KBM-7 (cell line): ENCODE measurements at places on chromosomes 2 and 18.

DNA sequence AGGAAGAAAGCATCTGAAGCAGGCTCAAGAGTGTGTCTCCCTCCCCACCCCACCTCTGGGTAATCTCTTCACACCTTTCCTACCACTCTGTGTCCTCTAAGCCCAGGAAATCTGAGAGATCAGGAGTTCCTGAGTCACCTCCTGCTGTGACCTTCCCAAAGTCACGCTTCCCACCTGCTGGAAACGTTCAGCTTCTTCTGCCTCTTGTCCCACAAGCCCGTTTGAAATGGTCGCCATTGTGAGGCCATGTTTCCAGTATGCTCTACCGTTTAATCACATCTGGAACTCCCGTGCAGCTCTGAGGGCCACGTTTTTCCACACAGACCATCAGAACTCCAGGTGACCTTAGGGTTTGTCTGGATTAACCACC is 25.9 kb downstream of the GREB1 start:
- no peak for DNase-seq

GRCh38 chr2:1591461-1591770 is 152.9 kb downstream of the PXDN start:
- no peak for DNase-seq

GRCh38 chr2:54714996-54715395 is 8.5 kb upstream of the EML6 start:
- DNase-seq = no peak

DNA sequence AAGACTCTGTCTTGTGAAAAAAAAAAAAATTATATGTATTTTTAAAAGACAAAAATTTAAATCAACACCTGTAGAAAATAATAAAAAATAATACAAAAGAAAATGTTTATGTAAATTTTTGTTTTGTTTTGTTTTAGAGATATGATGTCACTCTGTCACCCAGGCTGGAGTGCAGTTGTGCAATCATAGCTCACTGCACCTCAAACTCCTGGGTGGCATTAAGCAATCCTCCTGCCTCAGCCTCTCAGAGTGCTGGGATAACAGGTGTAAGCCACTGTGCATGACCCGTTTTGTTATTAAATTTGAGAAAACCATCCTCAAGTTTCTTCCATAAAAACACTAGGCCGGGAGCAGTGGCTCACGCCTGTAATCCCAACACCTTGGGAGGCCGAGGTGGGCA is 56.2 kb upstream of the B3GNT7 start:
- no peak for DNase-seq

GRCh38 chr2:37637190-37637860 is 34.1 kb downstream of the CDC42EP3 start:
- DNase-seq = peak; percentile 34

- peak; percentile 28 for DNase-seq
Observed at GRCh38 chr2:84906108-84906899, 848 bp downstream of the TMSB10 start.

- no peak for DNase-seq
Observed at GRCh38 chr2:102144128-102144527, 1.6 kb downstream of the IL1R1 start.

DNA sequence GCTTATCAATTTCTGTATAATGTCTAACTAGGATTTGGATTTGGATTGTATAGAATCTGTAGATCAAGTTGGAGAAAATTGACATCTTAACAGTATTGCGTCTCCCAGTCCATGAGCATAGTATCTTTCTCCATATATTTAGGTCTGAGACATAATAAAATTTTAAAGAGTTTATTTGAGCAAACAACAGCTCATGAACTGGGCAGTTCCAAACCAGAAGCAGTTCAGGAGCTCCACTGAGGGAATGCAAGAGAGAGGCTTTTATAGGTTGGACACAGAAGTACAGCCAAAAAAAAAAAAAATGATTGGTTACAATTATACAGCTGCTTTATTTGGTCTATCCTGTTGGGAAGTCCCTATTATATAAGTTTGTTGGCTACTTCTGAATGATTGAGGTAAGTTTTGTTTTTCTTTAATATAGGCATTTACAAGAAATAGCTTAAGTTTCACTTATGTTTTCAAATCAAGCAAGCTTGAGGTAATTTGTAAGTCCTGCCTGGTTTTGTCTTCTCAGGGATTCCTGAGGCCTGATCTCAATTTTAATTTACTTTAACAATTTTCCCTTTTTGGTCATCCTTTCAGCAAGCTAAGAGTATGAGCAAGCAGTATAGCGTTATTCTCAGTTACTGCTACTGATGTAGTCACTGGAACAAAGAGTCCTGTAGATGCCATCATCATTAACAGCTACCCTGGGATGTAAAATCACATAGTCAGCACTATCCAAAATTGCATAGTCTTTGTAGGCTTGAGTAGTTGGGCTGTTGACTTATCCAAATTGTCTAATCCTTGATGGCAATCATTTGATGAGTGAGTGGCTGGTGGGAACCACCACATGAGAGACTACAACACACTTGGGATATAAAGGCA is 27.5 kb upstream of the RUFY4 start:
- DNase-seq = no peak

DNA sequence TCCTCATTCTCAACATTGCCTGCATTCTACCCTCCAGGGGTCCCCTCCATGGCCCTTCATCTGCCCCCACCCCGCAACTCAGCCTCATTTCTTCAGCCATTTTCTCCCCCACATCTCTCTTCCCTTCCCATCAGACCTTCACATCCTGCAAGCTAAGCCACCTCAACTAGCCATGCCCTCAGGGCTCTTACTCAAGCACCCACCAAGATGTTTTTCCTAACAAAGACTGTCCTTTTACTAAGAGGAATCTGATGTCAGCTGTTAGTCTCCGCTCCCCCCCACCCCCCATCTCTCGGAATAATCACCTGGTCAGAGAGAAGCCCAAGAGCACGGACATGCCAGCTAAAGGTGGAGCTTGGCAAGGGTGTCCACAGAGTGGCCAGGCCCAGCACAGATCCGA is 4.7 kb upstream of the CAPN10 start:
- DNase-seq = no peak

DNA sequence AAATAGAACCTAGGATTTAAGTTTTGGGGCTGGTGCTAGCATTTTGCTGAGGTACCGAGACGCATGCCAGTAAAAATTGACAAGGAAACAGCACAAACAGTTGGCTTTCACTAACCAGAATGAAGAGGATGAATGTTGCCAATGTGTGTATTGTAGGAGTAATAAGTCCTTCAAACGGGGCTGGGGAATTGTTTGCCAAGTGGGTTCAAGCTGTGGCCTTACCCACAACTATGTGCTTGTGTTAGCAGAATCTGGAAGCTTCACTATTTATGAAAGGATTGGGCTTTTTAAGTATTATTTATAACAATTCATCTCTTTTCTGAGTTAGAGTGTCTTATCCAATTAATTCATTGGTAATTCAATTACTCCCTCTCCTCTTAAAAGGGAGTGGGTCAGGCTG is 15.0 kb upstream of the KIF5C start:
- no peak for DNase-seq

GRCh38 chr2:177393203-177393755 is 706 bp downstream of the AGPS start:
- DNase-seq = no peak

DNA sequence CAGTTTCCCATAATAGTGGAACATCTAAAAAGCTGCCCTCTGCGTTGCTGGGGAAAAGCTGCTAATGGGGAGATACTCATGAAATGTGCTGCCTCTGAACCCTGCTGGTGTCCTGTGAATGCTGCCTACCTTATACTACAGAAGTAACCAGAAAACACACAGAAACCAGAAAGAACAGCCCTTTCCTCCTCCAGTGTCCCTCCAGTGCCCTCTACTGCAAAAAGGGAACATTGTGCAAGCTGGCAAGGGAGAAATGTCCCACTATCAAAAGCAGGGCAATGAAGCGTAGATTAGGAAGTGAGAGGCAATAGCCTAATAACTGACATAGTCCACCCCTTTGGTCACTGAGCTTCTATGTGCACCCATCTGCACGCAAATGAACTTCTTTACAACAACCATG is 162.7 kb upstream of the ETAA1 start:
- DNase-seq = peak; percentile 21

DNA sequence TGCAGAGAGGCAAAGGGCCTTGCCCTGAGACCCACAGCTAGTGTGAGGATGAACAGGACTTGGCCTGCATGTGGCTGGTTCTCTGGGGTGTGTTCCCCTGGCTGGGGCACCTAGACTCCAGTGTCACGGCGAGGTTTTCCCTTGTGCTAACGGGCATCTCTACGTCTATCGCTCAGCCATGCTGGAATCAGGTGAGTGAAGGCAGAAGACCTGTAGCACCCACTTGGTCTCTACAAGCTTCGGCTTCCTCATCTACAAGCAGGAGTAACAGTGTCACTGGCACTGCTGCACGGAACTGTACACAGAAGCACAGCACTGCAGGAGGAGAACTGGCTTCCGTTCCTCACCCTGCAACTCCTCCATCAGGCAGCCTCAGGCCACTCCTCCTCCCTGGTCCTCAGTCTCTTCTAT is 30.6 kb downstream of the HS1BP3 start:
- DNase-seq = no peak

- DNase-seq = no peak
Observed at GRCh38 chr18:52570975-52571374, 231.0 kb downstream of the DCC start.

- no peak for DNase-seq
Observed at GRCh38 chr18:8726963-8727705, 21.8 kb downstream of the MTCL1 start.

GRCh38 chr2:3114406-3115185 is 263.0 kb downstream of the EIPR1 start:
- no peak for DNase-seq

DNA sequence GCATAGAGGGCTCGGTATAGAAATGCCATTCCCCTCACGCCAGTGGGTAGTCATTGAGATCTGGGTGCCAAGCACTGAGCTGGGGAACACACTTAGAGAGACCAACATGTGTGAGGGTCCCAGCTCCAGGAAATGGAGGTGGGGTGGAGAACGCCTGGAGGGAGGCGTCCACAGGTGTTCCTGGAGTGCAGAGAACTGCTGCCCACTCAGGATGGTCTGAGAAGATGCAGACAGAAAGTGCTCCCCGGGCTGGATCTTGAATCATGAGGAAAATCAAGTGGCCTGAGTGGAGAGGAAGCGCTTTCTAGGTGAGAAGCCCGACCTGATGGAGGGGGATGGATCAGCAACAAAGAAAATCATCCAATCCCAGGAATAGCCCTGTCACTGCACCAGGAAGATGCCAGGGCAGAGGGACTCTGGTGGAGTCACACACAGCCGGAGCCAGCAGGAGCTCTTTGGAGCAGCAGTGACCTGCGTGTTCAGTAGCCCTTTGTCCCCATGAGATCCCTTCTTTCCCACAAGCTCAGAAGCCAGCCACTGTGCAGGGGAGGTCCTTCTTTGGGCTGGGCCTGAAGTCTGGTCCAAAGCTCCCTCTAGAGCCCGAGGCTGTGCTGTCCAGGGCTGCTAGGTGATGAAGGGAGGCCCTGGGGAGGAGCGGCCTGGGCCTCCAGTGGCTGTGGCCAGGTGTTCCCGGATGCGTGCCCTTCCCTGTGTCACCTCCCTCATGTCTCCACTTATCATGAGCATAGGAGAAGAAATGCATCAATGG is 112.3 kb downstream of the RNF144A start:
- no peak for DNase-seq
